ENCODE measurements at places on chromosomes 4 and X.

DNA sequence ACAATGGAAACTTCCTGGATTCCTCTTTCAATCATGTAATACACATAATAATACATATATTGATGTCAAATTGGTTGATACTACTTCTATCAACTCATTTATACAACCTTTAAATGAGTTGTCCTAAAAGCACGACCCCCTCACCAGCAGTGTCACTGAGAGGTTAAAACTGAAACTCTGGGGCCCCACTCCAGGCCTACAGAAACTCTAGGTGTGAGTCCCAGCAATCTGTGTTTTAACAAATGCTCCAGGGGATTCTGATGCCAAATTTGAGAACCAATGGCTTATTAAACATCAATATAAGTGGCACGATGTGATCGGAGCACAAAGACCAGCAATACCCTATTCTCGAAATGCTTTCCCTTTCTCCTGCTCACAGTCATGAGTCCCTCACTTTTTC lies 47.9 kb downstream of the ATP8A1 start:
- DNase-seq = no peak

DNA sequence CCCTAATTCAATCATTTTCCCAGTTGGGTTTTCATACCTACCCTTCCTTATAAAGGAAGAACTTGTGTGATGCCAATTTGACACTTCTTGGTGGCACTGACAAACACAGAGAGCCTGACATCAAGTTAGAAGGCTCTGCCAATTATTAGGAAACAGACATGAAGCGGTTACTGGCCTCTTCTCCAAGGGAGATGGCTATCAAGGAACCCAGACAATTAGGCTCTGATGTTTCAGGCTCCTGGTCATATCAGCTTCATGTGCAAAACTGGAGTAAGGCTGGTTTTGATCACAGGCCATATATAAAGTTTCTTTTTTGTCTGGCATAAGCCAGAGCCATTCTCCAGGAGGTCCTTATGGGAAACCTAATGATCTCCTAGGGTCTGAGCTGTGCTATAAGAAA lies 428 bp downstream of the ARL13A start:
- DNase-seq = no peak

- DNase-seq = peak; percentile 2
These were observed 50.0 kb upstream of the TRIM2 start for GRCh38 chr4:153154007-153154975.

- no peak for DNase-seq
These were observed 51.9 kb downstream of the MAOA start for GRCh38 chrX:43707812-43708548.

DNA sequence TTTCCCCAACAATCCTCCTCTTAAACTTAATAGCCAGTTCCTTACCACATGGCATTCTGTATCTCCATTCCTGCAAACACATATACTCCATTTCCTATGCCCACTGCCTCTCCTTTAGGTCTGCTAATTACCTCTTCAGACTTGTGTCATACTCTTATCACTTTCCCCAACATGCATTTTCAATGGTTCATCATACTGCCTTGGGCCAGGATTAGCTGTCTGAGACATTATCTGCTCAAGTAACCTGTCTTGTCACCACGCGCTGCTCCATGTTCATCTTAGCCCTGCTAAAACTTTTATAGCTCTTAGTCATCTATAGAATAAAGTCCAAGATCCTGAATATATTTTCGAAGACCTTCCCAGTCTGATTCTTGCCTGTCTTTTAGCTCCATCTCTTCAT lies 224.1 kb upstream of the GK2 start:
- no peak for DNase-seq

GRCh38 chrX:110257889-110258288 lies 60.0 kb downstream of the AMMECR1 start:
- no peak for DNase-seq

DNA sequence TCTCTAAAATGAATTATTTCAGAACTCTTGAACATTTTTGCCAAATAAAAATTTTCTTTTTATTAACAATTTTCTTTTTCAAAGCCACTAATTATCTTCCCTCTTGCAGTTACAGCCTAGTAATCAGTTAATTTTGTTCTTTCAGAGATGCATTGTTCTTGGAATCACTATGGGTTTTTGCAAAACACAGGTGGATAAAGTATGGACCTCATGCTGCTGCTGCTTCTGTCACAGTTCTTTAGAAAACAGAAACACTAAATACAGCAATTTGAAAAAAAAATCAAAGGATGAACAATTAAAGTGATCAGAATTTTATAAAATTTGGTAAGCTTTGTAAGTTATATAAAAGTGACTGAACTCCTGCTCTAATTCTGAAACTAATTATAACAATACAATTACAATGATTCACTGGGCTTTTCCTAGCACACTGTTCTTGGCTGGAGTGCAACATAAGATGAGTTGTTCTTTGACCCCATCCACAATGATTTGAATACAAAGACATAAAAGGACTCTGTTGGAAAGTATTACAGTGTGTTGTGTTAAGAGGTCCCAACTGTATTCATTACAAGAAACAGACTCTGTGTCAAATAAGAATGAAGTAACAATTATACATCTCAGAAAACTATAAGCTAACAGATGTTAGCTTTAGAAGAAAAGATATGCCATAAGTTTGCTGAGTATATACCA lies 59.4 kb upstream of the GK2 start:
- peak; percentile 84 for DNase-seq

- DNase-seq = no peak
These were observed 76.2 kb downstream of the ARHGEF9 start for GRCh38 chrX:63708801-63709200.

DNA sequence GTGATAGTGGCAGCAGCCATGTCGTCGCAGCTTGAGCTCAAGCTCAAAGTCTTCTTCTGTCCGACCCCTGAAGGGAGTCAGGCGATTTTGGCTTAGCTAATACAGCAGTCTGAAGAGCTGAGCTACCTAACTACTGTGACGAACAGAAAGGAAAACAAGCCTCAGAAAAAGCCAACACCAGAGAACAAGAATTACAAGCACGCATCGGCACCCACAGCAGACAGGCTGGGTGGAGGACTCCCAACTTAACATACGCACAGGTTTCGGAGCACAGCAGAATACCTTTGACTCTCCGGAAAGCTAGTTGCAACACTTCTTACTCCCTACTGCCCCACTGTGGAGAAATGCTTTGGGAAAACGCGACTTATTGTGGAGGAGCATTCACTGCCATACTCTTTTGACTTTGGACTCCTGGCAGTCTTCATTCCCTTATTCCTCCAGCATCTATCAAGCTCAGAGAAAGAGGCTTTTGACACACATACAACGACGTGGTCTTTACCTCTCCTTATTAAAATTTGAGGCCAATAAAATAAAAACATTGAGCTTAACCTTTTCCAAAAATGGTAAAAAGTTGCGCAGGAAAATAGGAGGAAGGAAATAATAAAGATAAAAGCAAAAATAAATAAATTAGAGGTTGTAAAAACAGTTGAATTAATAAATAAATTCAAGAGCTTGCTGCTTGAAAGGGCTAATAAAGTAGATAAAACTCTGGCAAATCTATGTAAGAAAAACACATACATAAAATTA lies 41.3 kb upstream of the GPC3 start:
- DNase-seq = peak; percentile 4

GRCh38 chr4:21090094-21090666 lies 389.9 kb downstream of the PACRGL start:
- DNase-seq = no peak

DNA sequence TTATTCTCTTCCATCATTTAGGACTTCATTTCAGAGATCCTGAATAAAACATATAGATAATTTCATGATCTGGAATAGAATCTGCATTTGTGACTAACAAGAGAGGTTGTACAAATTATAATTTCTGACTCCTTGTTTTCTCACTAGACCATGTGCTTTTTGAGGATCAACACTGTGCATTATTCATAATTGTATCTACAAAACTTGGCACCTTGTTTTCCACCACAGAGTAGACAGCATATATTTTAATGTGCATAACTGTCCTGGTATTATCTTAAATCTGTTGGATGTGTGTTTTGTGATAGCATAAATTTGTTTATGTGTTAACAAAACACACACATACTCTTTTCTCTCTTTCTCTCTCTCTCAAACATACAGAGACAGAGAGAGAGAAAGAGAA lies 514.9 kb upstream of the GALNT7 start:
- no peak for DNase-seq

GRCh38 chr4:26942871-26943270 lies 82.2 kb downstream of the STIM2 start:
- DNase-seq = peak; percentile 41

All from NCI-H1930 (cell line).